ENCODE measurements at places on chromosomes 5 and 9.

GRCh38 chr5:179765400-179765799, 28.4 kb upstream of the LTC4S start:
- no peak for DNase-seq

GRCh38 chr5:40784027-40784653, 14.0 kb downstream of the PRKAA1 start:
- no peak for DNase-seq

- DNase-seq = no peak
Measured at GRCh38 chr5:157867751-157868387, 8.9 kb upstream of the CLINT1 start.

- DNase-seq = no peak
Measured at GRCh38 chr9:35972093-35972492, 14.1 kb upstream of the OR2S2 start.

DNA sequence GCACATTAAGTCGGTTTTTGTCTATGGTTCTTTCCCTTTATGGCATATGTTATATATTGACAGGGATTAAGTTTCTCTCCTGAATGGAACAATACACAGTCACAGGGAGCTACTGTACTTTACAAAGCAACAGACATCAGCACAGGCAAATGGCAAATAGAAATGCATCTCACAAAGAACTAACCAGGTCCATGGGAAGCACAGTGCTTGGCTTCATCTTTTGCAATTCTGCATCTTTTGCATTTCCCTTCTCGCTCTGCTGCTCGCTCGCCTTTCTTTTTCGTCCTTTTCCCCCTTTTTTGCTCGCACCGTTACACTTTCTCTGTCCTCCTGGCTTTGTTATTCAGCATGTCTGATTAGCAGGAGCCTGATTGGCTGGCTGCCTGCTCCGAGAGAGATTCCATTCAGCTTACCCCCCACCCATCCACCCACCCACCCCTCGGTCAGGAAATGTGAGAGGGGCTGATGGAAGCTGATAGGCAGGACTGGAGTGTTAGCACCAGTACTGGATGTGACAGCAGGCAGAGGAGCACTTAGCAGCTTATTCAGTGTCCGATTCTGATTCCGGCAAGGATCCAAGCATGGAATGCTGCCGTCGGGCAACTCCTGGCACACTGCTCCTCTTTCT, at the start of gene ADAMTSL1:
TSS of gene ADAMTSL1 (plus strand) at position 502 of the 628 bp plus-strand sequence. CDS start at position 582, 80 bp downstream.
- no peak for DNase-seq

GRCh38 chr5:133485468-133485867, 126.9 kb downstream of the FSTL4 start:
- DNase-seq = no peak

GRCh38 chr5:139649082-139649991, 1.2 kb downstream of the CXXC5 start:
- no peak for DNase-seq

DNA sequence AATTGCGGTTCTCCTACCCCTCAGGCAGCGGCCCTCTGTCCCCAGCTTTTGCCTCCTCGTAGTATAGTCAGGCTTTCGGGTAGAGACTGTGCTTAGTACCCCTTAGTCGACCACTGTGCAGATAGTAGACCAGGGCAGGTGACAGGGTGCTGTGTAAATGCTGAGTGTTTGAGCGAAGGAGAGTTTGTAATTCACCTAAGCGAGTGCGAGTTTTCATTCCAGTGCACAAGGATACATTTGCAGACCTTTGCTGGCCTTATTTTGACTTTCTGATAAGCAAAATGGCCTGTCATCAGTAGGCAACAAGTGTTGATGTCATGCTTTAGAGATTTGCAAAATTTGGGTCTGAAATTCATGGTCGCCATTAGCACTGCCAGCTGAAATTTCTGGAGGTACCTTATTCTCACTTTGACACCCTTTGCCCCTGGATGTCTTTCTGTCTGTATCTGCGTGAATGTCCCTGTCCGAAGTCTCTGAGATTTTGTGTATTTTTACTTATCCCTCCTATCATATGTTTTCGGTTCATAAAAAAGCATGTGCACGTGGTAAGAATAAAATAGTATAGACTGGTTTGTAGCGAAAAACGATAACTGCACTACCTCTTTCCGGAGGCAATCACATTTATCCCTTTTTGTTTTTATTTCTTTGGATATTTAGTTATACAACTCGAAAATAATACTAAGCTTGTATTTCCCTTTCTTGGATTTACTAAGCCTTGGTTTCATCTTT, 1.9 kb downstream of the LMNB1 start:
- no peak for DNase-seq

All from breast epithelium (tissue), 4 donors.